ENCODE measurements at places on chromosomes 3 and 15.

GRCh38 chr3:150756491-150757059, 6.4 kb downstream of the SIAH2 start:
- H3K27me3 ChIP-seq: no peaks in the 10 kb centered on the region
- H3K4me3 ChIP-seq: no peak overlapping the region
- no peak for DNase-seq
- peaks cover 6% of the 10 kb centered on the region for H3K36me3 ChIP-seq
- no peak overlapping the region for H3K27ac ChIP-seq
- H3K4me1 ChIP-seq: peaks cover 24% of the 10 kb centered on the region

DNA sequence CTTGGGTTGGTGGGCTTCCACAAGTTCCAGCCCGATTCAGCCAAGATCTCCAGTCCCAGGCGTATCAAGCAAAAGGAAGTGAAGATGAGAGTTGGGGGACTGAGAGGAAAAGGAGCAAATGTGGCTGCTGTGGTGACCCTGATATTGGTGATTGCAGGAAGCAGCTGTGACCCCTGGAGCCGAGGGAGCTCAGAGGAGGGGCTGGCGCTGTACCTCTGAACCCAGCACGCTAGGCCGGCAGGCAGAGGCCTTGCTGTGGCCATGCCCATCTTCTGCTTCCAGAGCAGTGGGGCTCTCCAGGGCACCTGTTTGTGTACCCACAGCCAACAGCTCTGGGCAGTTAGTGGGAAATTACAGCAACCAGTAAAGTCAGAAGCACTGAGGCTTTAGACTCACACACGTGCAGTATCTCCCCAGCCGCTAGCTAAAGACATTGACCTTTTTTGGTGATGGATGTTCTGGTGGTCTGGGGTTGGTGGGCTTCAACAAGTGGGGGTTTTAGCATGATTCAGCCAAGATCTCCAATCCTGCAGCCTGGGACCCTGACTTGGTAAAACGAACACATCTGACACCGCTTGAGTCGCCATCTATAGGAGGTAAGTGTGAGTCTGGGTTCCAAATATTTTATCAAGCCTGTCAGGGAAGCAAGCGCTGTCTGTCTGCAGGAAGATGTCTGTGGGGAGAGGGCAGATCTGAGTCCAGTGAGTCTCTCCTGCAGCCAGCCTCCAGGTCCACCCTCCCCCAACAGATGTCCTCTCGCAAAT, 33.1 kb downstream of the TM2D3 start:
- H3K27ac ChIP-seq: no peak overlapping the region
- H3K36me3 ChIP-seq: no peaks in the 10 kb centered on the region
- peaks cover 3% of the 10 kb centered on the region for H3K27me3 ChIP-seq
- DNase-seq: peak; percentile 91

GRCh38 chr15:99441444-99441800, 124.4 kb upstream of the MEF2A start:
- peaks cover 14% of the 10 kb centered on the region for H3K27me3 ChIP-seq
- no peak overlapping the region for H3K27ac ChIP-seq
- no peaks in the 10 kb centered on the region for H3K36me3 ChIP-seq
- no peak for DNase-seq
- no peak overlapping the region for H3K4me3 ChIP-seq

GRCh38 chr3:42732829-42733459, 30.3 kb upstream of the HHATL start:
- DNase-seq: no peak
- no peak overlapping the region for H3K4me3 ChIP-seq
- no peaks in the 10 kb centered on the region for H3K36me3 ChIP-seq
- no peaks in the 10 kb centered on the region for H3K4me1 ChIP-seq
- no peaks in the 10 kb centered on the region for H3K27me3 ChIP-seq

DNA sequence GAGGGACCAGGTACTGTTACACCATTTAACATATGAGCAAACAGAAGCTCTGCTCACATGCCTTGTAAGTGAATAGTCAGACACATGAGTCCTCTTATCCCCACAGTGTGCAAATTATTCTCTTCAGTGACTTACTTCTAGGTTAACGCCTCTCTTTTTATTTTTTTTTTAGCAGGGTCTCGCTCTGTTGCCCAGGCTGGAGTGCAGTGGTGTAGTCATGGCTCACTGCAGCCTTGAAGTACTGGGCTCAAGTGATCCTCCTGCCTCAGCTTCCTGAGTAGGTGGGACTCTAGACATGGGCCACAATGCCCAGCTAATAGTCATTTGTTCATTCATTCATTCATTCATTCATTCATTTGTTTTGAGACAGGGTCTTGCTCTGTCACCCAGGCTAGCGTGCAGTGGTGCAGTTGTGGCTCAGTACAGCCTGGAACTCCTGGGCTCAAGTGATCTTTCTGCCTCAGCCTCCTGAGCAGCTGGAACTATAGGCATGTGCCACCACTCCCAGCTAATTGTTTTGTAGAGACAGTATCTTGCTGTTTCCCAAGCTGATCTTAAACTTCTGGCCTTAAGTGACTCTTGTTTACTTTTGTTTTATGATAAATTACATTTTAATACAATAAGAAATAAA, 94.7 kb downstream of the LRRC28 start:
- no peak overlapping the region for H3K27ac ChIP-seq
- no peak overlapping the region for H3K4me3 ChIP-seq
- no peaks in the 10 kb centered on the region for H3K4me1 ChIP-seq
- peaks cover 3% of the 10 kb centered on the region for H3K36me3 ChIP-seq
- no peak for DNase-seq

DNA sequence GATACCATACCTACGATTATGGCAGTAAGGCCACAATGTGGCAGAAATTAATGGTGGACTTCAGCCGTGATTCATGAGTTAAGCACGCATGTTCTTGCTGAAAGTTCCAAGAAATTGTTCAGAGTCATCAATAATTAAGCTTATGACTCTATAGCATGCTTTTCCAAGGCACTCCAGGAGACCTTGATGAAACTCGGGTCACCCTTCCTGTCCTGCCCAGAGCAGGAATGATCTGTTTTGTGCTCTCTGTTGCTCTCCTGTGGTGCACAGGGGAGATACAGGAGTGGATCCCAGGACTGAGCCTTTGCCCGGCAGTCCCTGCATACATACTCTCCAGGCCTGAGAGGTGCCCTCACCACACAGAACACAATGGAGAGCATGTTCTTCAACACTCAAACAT, 141.6 kb upstream of the SLC2A2 start:
- no peaks in the 10 kb centered on the region for H3K4me1 ChIP-seq
- H3K36me3 ChIP-seq: peaks cover 4% of the 10 kb centered on the region

DNA sequence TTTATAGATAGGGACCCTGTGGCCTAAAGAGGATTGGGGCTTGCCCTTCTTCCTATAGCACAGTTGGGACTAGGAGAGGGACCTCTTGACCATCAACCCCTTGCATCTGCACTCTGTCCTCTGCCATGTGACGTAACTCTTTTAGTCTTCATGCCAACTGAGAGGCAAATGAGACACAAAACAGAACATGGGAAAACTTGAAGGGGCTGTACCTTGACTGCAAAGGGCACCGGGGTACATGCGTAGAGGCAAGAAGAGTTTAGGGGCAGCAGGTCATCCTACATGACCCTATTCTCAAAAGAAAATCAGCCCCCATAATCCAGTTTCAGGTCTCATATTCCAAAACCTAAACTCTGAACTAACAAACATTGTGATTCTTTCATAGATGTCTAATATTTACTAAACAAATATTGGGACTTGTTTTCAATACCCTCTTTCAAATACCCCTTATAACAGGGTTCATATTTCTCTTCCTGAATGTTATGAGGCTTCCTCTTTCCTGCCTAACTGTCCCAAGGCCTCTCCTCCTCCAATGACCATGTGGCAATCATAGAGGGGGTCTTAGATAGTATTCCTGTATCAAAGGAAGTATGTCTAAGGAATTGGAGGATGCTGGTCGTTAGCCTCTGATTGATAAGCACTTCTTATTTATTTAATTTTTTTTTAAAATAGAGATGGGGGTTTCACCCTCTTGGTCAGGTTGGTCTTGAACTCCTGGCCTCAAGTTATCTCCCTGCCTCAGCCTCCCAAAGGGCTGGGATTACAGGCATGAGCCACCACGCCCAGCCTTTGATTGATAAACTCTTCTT, 20.6 kb downstream of the ACKR2 start:
- no peaks in the 10 kb centered on the region for H3K4me1 ChIP-seq
- H3K36me3 ChIP-seq: no peaks in the 10 kb centered on the region
- H3K4me3 ChIP-seq: no peak overlapping the region
- H3K27me3 ChIP-seq: no peaks in the 10 kb centered on the region
- DNase-seq: no peak
